Omental fat pad (tissue), 4 donors: ENCODE measurements at places on chromosomes 2 and 18.

DNA sequence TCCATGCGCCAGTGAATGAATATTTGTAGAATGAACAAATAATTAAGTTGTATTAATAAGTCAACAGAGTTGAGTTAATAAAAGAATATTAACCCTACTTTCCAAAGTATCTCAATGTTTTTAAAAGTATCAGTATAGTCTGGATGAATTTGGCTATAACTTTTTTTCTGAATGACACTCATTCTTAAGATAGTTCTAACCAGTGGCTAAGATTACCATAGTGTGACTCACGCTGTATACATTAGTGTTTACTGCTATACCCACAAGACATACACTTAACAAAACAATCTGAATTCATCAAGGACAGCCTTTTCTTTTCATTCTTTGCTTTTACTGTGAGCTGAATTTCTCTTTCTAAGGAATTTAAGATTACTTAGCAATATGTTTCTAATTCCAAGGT, 77.0 kb upstream of the PDE1A start:
- no peak for DNase-seq

GRCh38 chr2:73451263-73451972, 65.8 kb downstream of the ALMS1 start:
- no peak for DNase-seq

DNA sequence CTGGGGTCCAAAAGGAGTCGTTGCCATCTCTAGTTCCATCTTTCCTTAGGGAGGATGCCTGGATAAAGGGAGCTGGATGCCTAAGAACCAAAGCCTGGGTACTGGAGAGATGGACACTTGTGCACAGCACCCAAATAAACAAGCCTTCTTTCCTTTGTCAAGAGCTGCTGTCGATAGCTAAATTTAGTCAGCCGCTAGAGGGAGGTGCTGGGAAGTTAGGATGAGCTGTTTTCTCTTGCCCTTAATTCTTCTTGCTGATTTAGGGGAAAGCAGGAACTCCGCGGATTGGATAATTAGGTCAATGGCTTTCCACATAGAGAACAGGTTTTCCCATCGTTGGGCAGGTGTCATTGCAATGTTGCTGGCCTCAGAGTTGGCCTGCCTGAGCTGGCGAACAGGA, 30.9 kb upstream of the SERPINB12 start:
- DNase-seq, result no peak

DNA sequence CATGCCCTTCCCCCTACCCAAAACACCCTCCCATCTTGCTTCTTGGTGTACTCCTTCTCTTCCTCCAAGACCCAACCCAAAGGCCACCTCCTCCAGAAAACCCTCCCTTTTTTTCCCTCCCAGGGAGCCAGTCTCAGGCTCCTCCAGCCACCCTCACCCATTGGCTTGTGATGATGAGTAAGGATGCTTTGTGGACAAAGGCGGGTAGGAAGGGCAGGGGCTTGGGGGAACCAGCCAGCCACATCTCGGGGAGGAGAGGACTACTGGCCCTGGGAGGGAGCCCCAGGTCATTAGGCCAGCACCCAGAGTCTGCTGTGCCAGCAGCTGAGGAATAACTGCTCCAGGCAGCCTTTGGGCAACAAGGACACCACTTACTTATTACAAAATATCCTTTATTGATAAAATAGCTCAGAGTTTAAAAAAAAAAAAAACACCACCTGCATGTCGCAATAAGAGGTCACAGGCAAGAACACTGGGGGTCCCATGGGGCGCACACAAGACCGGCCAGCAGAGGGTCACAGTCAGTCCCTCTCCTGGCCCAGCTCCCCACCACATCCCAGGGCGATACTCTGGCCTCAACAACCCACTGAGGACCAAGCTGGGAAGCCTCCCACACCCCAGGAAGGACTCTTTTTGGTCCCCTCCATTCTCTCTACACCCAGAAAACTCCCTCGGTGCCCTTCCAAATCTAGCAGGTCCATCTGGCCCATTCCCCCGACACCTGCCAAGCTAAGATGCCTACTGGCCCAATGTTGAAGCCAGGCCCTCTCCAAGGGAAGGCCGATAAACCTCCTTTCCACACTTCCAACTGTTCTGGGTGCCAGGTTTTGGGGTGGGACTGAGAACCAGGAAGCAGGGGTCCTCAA, 3.6 kb downstream of the ADRA2B start:
- DNase-seq, result no peak

GRCh38 chr2:118974103-118974993, 32.4 kb downstream of the MARCO start:
- DNase-seq, result peak; percentile 68

DNA sequence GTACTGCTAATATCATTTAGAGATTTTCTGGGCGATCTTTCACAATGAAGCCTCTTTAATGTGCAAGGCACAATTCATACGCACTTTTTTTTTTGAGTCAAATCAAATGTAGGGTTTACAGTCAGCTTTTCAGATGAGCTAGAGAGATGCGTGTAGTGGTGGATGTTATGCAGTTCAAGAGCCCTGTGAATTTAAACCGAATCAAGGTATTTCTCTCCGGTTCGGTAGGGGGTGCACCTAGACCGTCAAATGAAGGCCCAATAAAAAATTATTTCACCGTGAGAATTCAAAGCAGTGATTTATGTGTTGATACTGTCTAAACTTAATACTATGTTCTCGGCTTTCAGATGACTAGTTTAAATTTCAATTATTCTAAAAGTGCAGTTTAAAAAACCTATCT, 1.1 kb downstream of the PTH2R start:
- DNase-seq, result no peak

GRCh38 chr2:203532957-203533658, 2.0 kb downstream of the RAPH1 start:
- DNase-seq, result no peak

DNA sequence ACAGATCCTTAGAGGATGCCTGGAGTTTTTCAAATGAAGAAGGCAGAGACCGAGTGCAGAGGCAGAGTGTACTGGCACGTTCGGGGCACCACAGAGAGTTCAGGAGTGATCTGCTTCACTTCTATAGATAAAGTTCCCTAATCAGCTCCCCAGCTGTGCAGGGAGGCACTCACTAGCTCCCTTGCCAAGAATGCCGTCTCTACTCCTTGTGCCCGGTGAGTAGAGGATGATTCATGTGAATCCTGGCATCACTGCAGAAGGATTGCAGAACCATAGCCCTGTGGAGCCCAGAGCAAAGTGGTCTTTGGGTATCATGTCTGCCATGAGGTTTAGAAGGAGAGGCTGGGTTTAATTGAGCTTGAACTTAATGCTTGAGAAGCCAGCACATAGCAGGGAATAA, 510.1 kb upstream of the RAB6C start:
- no peak for DNase-seq
